Left hindlimb (tissue), 1 donor: ENCODE measurements at places on chromosomes 1 and 21.

- DNase-seq: no peak
Observed at GRCh38 chr1:180567654-180568053, 8.9 kb downstream of the OVAAL start.

GRCh38 chr1:206003854-206004800 is 932 bp upstream of the RAB7B start:
- no peak for DNase-seq

DNA sequence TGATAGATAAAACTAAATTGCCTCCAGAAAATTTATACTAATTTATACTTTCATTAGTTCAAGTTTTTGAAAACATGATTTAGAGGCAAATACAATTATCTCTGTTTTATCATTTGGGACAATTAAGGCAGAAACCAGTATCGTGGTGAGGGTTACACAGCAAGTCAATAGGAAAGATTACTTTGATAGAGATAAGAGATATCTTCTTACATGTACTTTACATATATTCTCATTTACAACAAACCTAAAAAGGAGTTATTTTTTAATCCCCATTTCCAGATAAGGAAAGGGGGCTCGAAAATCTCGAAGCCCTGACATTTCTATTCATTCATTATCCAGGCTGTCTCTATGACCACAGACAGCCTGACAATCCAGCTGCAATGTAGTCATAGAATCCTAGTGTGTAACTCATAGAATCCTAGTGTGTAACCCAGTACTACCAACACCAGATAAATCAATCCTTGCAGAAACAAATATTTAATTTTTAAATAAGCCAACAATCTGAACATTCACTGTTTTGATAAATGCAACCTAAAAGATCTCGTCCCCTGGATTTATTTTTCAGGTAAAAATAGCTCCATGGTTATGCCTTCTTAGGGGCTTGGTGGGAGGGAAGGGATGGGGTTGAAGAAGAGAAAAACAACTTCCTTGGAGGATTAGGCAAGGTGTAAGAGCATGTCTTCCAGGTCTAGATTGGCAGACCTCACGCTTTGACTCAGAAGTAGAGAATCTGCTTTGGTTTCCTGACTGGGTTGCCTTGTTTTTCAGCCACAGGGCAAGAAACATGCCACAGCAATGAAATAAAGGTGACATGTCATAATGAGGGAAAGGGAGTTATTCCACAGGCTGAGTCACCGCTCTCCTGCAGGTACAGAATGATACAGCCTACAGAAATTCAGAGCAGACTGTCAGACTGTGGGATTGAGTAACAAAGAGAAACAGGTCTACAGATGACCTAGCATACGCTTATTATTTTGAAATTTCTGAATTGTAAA is 45.6 kb downstream of the IRF2BP2 start:
- DNase-seq: no peak

DNA sequence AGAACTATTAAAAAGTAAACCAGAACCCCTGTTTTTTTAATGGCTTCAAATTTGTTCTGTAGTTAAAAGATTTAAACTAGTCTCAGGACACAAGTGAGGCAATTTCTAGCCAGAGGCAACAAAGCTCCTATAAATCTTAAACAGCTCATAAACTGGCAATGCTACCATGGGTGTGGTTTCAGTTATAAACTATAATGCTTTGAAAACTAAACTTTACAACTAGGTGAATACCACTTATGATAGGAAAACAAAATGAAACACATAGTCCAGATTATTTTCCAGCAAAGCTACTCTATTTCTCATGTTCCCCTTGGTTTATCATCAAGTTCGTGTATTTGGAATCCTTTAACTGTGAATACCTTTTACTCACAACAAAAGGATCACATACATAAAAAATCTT is 282.5 kb downstream of the VAV3 start:
- no peak for DNase-seq

DNA sequence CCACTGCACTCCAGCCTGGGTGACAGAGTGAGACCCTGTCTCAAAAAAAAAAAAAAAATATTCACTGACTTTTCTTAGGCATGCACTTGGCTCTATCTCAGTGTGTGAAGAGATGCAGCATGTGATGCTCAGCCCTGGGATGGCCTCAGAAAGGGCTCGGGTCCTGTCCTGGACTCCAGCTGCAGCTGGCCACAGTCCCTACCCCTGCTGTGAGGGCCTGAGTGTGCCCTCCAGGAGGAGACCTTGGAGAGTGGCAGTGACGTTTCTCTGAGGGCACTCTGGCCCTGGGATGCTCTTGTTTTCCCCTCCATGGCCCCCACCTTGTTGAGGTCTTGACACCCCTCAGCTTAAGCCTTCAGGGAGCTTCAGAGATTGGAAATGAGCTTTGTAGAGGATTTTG is 81.9 kb upstream of the POU3F1 start:
- DNase-seq: no peak

GRCh38 chr21:22725436-22725835 is 1727.2 kb downstream of the NCAM2 start:
- DNase-seq: no peak

DNA sequence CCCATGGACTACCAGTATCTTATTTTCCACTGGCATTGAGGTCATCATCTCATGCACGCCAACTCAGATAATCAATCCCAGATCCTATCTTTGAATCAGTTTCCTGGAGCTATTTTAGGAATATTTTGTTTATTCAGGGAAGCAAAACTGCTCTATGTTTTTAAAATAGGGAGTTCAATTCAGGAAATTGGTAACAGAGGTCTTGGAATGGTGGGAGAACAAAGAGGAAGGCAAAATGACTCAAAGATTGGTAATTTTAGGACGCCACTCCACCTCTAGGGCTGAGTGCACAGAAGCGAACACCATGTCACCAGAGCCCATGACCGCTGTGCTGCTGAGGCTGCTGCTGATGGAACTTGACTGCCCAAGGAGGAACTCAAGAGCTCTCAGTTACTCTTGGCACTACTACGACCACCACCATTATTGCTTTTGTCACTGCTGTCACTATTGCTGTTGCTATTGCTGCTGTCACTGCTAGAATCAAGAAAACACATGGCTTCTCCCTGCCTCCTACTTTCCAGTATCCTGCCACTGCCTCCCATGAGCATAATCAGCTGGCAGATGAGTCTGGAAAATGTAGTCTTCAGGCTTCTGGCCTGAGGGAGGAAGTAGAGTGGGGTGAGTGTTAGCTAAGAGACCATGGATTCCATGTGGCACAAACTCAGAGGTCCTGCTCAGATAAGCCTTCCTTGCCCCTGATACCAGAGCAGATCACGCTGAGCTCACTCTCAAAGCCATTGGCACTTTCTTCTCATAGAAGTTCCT is 71.6 kb upstream of the CNIH3 start:
- no peak for DNase-seq

DNA sequence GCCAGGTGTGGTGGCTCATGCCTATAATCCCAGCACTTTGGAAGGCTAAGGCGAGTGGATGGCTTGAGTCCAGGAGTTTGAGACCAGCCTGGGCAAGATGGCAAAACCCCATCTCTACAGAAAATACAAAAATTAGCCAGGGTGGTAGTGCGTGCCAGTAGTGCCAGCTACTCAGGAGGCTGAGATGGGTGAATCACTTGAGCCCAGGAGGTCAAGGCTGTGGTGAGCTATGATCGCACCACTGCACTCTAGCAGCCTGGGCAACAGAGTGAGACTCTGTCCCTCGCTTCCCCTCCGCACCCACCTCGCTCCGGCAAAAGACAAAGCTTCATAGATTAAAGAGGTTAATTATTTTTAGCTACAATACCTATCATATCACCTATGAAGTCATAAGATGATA is 100.0 kb downstream of the HHAT start:
- DNase-seq: no peak

DNA sequence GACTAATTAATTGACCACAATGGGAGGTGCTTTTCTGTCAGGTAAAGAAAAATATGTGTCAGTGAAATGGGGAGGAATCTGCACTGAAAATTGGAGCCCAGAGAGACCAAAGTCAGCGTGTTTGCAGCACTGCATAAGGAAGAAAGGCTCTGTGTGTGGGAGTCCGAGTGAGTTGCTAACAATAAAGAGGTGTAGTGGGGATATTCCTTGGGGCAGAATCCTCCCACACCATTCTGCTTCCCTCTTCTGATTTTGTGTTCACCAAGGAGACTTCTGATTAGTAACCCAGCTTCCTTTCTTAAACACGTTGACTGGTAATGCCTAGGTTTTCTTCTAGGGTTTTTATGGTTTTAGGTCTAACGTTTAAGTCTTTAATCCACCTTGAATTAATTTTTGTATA is 240.5 kb downstream of the RPS6KC1 start:
- DNase-seq: no peak

GRCh38 chr1:192378276-192378675 is 61.5 kb downstream of the RGS21 start:
- DNase-seq: no peak

DNA sequence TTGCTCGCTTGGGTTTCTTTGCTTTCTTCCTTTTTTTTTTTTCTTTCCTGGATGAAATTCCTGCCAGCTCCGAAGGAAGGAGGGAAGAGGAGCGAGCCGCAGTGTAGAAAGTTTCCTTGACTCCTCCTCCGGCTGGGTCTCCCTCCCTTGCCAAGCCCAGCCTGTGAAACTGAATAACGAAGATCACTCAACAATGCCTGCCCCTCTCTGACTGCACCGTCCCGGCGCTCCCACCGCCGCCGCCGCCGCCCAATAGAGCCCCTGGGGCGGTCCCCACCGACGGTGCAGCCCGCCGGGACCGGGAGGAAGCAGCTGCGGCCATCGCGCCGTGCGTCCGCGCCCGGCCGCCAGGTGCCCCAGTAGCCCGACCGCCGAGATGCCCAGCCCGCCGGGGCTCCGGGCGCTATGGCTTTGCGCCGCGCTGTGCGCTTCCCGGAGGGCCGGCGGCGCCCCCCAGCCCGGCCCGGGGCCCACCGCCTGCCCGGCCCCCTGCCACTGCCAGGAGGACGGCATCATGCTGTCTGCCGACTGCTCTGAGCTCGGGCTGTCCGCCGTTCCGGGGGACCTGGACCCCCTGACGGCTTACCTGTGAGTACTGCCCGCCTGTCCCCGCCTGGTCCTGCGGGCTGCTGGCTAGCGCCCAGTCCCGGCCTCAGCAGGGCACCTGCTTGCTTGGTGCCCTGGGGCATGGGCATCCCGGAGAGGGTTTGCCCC is at the start of gene LGR6:
Gene LGR6 (plus strand): TSS at position 186 of the 714 bp plus-strand sequence. CDS start 191 bp downstream, at position 377.
- no peak for DNase-seq

GRCh38 chr1:183417772-183418491 is at the start of gene NMNAT2:
TSS of gene NMNAT2 (minus strand) at chr1:183418380. CDS start at chr1:183418267, 113 bp downstream.
- peak; percentile 34 for DNase-seq

GRCh38 chr1:40039245-40039756 is 1.2 kb upstream of the CAP1 start:
- no peak for DNase-seq

- no peak for DNase-seq
Observed at GRCh38 chr1:25906644-25907300, 553 bp upstream of the STMN1 start.

GRCh38 chr1:221698579-221699349 is 43.1 kb downstream of the DUSP10 start:
- no peak for DNase-seq

DNA sequence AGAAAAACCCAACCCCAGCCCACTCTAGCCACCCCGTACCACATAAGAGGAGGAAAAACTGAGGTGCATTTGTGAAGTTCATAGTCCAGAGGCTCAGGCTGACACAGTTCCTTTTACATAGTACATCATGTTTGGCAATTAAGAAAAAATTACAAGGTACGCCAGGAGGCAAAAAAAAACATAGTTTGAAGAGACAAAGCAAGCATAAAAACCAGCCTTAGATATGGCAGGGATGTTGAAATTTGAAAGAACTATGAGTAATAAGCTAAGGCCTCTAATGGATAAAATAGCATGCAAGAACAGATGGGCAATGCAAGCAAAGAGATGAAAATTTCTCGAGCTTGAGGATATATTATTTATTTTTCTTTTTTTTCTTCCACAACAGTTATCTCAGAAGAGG is 31.9 kb downstream of the MIXL1 start:
- DNase-seq: no peak

- no peak for DNase-seq
Observed at GRCh38 chr1:26020330-26020768, 1.2 kb upstream of the EXTL1 start.

DNA sequence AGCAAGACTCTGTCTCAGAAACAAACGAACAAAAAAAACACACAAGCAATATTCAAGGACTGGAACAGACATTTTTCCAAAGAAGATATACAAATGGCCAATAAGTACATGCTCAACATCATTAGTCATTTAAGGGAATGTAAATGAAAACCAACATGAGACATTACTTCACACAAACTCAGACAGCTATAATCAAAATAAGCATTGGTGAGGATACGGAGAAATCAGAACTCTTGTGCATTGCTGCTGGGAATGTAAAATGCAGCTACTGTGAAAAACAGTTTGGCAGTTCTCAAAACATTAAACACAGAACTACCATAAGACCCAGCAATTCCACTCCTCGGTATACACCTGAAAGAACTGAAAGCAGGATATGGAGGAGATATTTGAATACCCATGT is 15.4 kb downstream of the NOL9 start:
- no peak for DNase-seq

- no peak for DNase-seq
Observed at GRCh38 chr1:180299479-180300221, 69.6 kb downstream of the LHX4 start.

GRCh38 chr1:36136535-36136934 is 11.5 kb upstream of the COL8A2 start:
- no peak for DNase-seq

- peak; percentile 22 for DNase-seq
Observed at GRCh38 chr1:42943166-42943565, 15.5 kb downstream of the SLC2A1 start.

GRCh38 chr1:225250432-225250831 is 177.4 kb downstream of the LBR start:
- peak; percentile 38 for DNase-seq

DNA sequence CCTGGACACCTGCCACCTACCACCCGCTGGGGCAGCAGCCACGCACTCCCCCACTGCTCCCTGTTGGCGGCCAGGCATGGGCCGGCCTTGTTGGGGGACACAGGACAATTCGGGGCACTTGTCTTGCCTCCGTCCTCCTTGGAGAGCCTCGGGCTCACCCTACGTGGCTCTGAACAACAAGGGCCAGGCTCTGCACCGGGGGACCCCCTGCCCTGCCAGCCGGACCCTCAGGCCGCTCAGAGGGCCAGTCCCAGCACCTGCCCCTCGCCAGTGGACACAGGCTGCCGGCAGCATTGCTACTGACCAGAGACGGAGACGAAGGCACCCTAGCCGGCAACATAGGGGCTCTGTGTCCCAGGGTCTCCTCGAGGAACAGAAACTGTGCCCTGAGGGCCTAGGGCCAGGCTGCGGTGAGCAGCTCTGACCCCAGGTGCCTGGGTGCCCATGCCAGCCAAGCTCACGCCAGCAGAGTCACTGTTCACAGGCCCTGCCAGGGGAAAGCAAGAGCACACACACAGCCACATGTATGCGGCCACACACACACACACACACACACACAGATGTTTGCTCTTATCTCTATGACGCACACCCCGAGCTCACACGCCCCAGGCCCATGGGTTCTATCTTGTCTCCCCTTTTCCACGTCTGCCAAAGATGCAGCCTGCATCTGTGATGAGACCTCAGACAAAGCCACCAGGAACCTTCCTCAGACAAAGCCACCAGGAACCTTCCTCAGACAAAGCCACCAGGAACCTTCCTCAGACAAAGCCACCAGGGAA is 45.9 kb downstream of the MORN1 start:
- no peak for DNase-seq

- DNase-seq: no peak
Observed at GRCh38 chr1:23099171-23099536, 69.5 kb downstream of the LUZP1 start.
